ENCODE measurements at places on chromosomes 2 and 18.

GRCh38 chr2:207854484-207855440 lies 85.1 kb upstream of the FZD5 start:
- no peak for DNase-seq

DNA sequence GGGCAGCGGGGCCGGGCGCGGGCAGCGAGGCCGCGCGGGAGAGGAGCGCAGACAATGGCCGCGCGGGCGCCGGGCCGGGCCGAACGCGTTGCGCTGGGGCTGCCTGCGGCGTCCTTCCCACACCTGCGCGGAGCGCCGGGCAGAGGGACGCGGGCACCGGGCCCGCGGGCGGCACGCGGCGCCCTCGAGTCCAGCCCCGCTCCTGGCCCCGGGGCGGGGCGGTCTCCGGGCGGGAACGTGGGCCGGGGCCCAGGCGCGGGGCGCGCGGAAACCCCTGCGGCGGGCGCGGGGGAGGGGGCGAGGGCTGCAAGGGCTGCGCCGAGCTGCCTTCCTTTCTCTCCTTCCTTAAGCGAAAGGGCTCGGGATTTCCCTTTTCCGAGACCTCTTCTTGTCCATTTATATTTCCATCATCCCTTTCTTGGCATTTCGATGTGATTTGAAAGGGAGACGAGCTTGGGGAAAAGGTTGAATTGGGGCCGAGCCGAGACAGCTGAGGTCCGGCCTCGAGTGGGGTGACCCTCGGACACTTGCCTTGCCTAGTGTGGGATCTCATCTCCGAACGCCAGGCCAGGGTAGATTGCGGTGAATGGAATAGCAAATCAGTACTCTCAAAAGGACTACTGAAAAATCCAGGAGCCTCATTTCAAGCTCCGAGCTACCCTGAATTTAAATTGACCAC lies 676 bp downstream of the KLHL23 start:
- peak; percentile 27 for DNase-seq

- DNase-seq: no peak
These were observed 49.6 kb downstream of the ATP9B start for GRCh38 chr18:79118797-79119196.

DNA sequence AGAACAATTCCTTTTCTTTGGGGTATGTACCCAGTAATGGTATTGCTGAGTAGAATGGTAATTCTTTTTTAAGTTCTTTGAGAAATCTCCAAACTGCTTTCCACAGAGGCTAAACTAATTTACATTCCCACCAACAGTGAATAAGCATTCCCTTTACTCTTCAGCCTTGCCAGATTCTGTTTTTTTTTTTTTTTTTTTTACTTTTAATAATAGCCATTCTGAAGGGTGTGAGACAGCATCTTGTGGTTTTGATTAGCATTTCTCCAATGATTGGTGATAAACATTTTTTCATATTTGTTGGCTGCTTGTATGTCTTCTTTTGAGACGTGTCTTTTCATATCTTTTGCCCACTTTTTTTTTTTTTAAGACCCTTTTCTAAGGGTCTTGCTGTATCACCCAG lies 137.4 kb downstream of the RTN4 start:
- DNase-seq: no peak

GRCh38 chr2:120938045-120938771 lies 202.5 kb downstream of the GLI2 start:
- DNase-seq: no peak
